ENCODE measurements at places on chromosomes 13 and 19.

DNA sequence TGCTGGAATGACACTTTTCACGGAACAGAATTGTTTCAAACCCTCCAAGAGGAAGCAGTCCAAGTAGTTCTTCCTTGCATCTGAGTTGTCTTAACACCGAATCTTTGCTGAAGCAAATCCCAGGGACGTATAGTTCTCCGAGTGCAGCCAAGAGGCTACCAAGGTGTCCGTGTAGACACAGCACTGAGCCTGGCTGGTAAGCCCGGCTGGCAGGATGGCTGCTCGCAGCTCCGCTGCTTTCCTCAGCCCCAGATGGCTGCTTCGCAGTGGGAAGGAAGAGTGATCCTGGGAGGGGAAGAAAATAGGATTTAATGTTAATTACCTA, 105.0 kb downstream of the SLC7A1 start:
- no peak for DNase-seq

DNA sequence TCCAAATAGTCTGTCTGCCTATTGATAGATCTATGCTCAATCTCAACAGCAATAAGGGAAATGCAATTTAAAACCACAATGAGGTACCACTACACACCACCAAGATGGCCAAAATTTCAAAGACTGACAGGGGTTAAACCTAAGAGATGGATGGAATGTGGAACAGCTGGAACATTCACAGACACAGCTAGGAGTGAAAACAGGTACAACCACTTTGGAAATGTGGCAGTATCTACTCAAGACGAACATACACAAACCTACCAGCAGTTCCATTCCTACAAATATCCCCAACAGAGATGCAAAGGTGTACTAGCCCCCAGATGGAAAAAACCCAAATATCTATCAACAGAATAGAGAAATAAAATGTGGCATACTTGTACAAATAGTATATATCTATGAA, 86.4 kb downstream of the TSC22D1 start:
- no peak for DNase-seq

GRCh38 chr13:26605845-26606244, 48.4 kb downstream of the WASF3 start:
- no peak for DNase-seq

DNA sequence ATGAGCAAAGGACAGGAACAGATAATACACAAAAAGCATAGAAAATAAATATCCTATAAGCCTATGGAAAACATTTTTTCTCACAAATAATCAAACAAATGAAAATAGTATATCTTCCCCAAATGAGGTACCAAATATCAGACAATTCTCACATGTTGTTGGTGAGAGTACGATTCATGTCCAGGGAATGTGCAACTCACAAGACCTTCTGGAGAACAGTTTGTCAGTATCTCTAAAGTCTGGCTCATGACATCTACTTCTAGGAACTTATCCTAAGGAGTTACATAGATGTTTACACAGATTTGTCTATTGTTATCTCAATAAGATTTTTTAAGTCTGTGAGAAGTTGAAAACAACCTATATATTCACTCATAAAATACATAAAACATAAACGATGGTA, 80.3 kb upstream of the ARHGEF7 start:
- no peak for DNase-seq

DNA sequence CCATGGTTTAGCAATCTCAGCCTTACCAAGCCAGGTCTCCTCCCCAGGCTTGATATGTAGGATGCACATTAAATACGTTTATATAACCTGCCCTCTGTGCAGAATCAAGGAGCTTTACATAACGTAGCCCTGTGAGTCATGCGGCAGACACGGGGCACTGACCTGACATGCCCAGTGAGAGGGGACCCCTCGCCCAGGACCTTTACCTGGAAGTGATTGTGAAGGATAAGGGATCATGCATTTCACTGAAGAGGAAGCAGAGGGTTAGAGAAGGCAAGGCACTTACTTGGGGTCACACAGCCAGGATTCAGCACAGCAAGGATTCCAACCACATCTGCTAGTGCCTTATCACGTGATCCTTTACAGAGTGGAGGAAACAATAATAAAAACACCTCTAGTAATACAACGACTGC, 18.9 kb upstream of the FOSB start:
- no peak for DNase-seq

DNA sequence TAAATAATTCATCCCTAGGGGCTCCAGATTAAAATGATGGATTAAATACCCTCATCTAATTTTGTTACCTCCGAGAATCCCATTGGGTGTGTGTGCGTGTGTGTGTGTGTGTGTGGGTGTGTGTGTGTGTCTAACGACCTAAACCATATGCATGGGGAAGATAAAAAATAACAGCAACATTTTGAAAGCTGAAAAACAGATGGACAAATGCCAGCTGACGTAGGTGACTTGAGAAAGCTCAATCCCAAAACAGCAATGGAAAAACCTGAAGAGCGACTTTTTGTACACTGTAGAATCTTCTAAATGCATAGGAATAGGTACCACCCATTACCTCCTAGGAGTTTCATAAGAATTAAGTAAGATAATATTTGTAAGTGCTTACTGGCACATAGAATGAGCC, 8.7 kb upstream of the RPL21 start:
- no peak for DNase-seq

DNA sequence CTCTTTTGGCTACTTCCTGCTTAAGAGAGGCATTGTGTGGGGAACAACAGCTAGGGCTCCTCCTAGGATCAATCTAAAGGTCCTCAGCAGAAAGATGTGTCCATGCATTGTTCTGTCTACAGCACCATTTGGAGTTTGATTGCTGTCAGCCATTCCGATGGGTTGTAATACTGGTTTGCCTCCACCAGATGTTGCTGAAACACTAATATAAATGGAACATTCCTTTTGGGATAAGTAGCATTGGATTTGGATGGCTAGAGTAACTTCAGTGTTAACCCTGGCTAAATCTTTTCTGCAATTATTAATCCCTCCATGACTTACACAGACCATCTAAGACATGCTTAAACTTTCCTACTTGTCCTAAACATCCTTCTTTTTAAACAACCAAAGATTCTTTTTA, 104.2 kb downstream of the TDRD3 start:
- DNase-seq = no peak

DNA sequence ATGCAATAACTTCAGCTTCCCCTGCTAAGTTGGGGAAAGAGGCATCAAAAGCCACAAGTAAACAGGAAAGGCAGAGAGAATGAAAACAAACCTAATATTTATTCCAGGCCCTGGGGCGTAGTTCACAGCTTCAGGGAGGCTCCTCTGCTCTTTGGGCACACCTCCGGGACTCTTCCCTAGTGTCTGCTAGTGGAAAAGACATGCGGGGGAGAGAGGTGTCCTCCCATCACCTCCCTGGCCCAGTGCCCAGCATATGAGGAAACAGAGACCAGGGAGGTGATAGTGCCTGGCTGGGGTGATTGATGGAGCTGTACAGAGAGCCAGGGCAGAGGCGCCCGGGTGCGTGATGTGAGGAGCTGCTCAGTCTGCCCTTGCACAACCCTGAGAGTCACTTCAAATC, 71.0 kb downstream of the RASL11A start:
- no peak for DNase-seq

GRCh38 chr19:22882797-22883196, 50.7 kb downstream of the ZNF723 start:
- no peak for DNase-seq

Measured in RCC 7860 (cell line).